ENCODE measurements at places on chromosomes 13 and 19.

GRCh38 chr19:28465371-28466086 lies 747.4 kb downstream of the UQCRFS1 start:
- no peak for DNase-seq

GRCh38 chr13:106038752-106039151 lies 496.7 kb downstream of the EFNB2 start:
- DNase-seq = no peak

DNA sequence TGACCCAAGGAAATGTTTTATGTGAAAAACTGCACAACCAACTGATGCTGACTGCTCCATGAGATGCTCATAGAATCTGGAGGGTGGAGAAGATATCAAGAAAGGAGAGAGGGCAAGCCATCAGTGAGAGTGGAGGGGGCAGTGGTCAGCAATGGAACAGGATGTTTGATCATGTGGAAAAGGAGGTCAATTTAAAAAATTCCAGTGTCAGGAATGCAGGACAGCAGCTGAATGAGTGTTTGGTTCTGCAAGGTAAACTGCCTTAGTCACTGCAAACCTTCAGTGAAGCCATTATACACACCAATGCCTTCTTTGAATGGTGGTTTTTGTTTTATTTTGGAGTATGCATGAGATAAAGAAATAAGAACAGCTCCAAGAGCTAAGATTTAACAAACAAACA lies 121.5 kb downstream of the FGF14 start:
- no peak for DNase-seq

- peak; percentile 22 for DNase-seq
Measured at GRCh38 chr13:111201304-111201940, 86.3 kb downstream of the ARHGEF7 start.

- DNase-seq = no peak
Measured at GRCh38 chr19:29001141-29001581, 211.8 kb downstream of the UQCRFS1 start.

GRCh38 chr13:62846302-62846701 lies 1430.7 kb upstream of the PCDH20 start:
- no peak for DNase-seq

DNA sequence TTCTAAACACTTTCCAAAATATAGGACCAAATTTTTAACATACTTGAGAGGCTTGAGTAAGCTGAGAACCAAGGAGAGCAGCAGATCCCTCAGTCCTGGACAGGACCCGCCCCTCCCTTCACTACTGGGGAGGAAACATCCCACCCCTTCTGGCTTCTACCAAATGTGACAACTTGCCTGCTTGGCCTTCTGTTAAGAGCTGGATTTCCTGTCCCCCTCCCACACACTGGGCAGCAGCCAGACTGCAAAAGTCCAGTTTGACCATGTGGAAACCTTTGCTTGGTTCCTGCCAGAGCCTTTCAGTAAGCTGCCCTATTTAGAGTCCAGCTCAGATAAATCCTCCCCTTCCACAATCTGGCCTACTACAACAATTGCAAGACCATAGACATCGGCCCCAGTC lies 84.3 kb downstream of the FGF14 start:
- no peak for DNase-seq

GRCh38 chr13:33931397-33932311 lies 113.7 kb downstream of the RFC3 start:
- DNase-seq = peak; percentile 45

All from suppressor macrophage treated with lipopolysaccharide for 1 hour (primary cell).